DMS79 (cell line): ENCODE measurements at places on chromosomes 2 and 18.

- no peak for DNase-seq
Observed at GRCh38 chr2:68835621-68836020, 35.6 kb downstream of the BMP10 start.

GRCh38 chr2:188235364-188235763 is 56.3 kb upstream of the GULP1 start:
- DNase-seq, result no peak

- no peak for DNase-seq
Observed at GRCh38 chr2:214322662-214323061, 88.2 kb upstream of the VWC2L start.

DNA sequence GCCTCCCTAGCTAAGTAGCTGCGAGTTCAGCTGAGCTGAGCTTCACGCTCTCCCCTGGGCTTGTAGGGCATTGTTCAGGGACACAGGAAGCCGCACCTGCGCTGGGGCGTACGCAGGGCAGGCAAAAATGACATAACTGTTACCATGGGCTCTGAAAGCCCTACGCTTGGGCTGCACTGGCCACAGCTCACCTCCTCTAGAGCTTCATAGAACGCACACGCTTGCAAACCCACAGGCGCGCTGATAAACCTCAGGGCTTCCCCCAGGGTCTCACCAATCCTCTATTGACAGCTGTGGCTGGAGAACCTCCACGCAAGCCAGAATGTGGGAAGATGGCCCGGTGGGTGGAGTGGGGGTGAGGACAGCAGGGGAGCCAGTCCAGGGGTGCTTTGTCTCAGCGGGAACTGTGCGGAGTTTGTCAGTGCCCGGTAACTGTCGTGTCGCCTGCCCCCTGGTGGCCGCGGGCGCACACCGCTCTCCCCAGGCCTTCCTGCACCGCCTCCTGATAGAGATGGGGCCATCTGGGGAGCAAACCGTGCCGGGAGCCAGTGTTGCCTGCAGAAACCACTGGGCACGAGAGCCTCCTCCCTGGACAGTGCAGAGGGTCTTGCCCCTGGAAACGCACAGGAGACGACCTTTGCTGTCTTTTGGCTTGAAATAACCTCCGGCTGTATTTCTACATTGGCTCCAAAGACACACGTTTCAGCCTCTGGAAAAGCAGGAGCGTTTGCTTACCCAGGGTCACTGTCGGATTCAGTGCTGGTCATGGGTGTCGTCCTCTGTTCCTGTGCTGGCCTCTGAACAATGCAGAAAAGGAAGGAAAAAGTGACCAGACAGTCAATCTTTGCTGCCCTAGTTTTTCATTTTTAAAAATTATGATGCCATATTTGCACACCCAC is 17.0 kb upstream of the CIDEA start:
- no peak for DNase-seq

GRCh38 chr2:121860758-121861227 is 105.3 kb downstream of the TSN start:
- no peak for DNase-seq

GRCh38 chr18:46587600-46587999 is 69.4 kb downstream of the LOXHD1 start:
- no peak for DNase-seq

DNA sequence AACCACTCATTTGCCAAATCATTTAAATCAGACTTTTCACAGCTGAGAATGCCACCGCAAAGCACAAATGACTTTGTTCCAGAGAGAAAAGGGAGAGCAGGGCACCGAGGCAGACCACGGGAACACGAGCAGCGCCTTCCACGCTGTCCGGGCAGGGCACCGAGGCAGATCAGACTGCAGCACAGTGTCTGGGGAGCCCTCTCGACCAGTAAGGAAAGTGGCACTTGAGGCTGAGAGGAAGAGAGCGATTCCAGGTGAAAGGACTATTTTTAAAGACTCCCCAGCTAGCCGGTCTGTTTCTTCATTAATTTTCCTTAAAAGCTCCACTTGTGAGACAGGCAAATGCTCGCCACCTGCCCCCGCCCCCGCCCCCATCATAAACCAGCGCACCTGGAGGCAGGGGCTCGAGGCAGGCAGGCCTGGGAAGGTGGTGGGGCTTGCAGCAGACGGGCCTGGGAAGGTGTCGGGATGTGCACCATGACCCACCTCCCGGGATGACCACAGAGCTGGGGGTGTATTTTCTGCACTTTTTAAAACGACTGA is 80.9 kb upstream of the CTDP1 start:
- peak; percentile 81 for DNase-seq

DNA sequence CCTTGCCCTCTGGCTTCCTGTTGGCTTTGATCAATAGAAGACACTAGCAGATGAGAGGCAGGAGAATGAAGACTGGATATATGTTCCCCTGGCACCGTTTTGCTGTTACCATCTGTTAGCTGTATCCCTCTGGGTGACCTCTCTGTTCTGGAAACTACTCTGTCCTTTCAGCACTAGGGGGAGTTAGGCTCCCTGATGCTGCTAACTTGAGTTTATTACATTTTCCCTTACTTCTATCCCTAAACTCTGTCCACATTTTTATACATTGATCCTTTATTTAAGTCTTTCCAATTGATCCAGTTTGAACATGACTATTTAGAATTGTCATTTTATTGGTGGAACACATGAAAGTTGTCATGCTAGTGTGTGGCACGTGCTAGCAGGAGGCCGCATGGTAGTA is 1014.3 kb upstream of the CDH2 start:
- DNase-seq, result no peak

DNA sequence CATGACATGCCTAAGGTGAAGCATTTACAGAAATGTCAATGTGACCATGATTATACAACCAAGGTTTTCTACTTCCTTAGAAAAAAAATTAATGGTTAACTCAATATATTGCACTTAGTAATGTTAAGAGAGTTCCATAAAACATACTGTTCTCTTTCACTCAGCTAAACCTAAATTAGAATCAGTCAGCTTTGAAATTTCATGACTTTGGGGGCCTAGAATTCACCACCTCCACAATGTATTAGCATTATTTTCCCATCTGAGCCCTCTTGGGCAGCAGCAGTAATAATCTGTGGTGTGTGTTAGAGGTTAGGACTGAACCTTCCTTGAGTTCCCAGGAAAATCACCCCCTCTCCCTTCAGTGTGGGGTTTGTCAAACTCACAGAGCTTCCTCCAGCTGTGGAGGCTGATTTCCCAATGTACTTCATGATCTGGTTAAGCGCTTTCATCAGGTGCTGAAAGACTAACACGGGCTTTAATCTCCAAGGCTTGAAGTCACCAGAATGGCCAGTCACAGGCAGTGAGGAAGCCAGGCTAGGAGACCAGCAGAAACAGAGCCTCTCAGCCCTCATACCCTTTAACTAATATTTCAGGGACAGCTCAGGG is 7.1 kb upstream of the UPP2 start:
- DNase-seq, result no peak

GRCh38 chr18:27143580-27144287 is 41.4 kb downstream of the CHST9 start:
- no peak for DNase-seq

DNA sequence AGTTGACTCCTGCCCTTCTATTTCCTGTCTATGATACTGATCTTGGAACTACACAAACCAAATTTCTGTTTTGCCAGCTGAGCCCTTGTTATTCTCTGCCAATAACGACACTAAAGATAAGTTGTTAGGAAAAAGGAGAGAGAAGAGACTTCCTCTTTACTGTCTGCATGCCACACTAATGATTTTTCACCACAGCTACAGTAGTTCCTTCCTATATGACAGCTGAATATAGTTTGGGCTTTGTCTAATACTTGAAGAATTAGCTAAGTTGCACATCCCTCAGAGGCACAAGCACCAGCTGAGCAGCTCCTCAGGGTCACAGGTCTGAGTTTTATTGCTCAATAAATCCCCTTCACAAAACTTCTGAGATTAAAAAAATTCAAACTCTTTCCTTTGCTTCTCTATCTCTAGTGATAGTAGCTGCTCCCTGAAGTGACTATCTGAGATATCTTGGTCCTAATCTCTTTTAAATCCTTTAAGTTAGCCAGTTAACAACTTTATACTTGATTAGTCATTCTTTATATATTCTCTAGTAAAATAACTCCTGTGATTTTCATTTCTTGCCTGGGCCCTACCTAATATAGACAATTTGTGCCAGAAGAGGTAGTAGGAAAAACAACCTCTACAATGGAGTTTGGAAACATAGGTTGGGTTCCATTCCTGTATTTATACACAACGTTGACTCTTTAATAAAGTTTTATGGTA is 253.0 kb upstream of the CNTNAP5 start:
- DNase-seq, result no peak

DNA sequence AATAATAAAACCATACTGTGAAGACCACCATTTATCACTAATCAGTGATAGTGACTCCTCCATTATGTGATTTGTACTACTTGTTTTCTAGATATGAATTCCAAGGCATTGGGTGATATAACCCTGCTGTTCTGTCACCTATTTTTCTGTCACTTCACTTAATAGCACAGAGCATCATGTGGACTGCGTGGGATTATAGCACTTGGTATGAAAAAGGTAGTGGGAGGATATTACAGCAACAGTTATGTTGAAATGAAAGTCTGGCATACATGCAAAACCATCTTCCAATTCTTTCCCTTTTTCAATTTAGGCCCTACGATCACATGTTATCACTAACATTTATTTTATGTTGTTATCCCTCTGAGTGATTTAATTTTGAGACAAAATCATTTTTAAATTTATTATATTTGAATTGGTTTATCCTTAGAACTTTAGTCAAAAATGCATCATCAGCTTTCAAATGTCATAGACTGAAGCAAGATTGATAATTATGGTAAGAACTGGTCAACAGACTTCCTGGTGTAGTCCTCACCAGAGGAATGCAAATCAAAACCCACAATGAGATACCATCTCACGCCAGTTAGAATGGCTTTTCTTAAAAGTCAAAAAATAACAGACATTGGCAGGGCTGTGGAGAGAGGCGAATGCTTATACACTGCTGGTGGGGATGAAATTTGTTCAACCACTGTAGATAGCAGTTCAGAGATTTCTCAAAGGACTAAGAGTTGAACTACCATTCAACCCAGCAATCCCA is 242.6 kb downstream of the IKZF2 start:
- no peak for DNase-seq

GRCh38 chr18:13823707-13824395 is at the start of gene MC5R:
MC5R (plus strand) TSS chr18:13824149; CDS start chr18:13825766, 1,617 bp downstream.
- DNase-seq, result no peak

- no peak for DNase-seq
Observed at GRCh38 chr18:3048121-3048520, 35.2 kb upstream of the LPIN2 start.

- DNase-seq, result no peak
Observed at GRCh38 chr2:226550801-226551200, 248.8 kb downstream of the IRS1 start.

DNA sequence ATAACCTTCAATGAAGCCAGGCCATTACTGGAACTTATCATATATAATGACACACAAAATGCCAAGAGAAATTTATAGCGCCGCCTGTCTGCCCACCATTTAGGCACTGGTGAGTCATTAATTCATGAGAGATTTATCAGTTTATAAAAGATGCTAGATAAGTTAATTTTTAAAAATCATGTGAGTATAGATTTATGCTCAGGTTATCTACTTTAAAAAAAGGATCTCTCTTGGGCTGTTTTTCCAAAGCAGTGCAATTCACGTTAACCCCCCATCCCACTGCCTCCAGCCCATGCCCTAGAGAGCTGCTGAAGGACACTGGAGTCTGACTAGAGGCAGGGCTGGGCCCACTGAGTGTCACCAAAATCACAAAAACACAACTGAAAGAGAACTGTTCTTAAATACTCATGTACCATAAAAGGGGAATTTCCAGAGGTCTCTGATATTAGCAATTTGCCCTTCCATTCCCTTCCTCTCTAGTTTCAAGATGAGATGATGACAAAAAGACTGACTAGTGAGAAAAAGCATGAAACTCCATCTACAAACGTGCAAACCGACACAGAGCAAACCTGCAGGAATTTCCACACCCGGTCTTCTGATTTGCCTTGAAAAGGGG is 160.8 kb downstream of the BCL2 start:
- no peak for DNase-seq

- no peak for DNase-seq
Observed at GRCh38 chr2:19078709-19079108, 279.7 kb downstream of the OSR1 start.

- DNase-seq, result no peak
Observed at GRCh38 chr2:96505231-96505889, at the start of gene NEURL3. NEURL3 (minus strand) TSS chr2:96505357; CDS start chr2:96505286, 71 bp downstream.

GRCh38 chr18:27135504-27136207 is 49.5 kb downstream of the CHST9 start:
- no peak for DNase-seq

DNA sequence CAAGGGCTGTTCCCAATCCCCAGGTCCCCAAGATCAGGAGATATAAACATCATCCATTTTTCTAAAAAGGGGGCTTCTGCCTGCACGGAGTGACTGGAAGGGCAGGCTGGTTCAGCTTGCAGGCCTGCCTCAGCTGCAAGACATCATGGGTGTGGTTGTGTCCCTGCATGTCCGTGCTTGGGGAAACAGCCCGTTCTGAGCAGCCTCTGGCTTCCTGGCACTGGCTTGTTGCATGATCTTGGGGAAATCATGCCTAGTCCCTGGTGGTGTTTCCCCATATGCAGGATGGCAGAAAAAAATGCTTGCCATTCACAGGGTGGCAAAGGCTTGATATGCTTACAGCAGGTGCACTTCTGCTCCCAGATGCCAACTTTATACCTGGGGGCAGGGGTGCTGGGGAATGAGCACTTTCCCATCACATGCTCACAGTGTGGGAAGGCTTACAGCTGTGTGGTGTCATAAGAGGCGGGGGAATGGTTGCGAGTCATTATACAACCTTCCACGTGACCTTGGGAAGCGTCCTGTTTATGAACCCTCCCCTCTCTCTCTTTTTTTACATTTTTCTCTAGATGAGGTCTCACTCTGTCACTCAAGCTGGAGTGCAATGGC is 7.2 kb downstream of the PCARE start:
- DNase-seq, result no peak

DNA sequence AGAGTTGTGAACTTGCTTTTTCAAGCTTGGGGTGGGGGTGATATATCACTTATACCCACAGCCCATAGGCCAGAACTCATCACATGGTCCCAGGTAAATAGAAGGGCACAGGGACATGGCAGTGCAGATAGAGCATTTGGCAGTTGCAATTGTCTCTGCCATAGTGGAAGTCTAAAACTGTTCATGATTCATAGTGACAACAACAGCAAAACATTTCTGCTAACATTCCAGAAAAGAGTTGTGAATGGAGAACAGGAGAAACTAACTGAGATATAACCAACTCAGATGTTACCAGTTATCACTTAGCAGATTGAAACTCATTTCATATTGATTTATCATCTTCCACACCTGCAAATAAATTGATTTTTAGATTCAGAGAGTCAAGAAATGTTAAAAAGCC is 278.6 kb upstream of the KYNU start:
- DNase-seq, result no peak

DNA sequence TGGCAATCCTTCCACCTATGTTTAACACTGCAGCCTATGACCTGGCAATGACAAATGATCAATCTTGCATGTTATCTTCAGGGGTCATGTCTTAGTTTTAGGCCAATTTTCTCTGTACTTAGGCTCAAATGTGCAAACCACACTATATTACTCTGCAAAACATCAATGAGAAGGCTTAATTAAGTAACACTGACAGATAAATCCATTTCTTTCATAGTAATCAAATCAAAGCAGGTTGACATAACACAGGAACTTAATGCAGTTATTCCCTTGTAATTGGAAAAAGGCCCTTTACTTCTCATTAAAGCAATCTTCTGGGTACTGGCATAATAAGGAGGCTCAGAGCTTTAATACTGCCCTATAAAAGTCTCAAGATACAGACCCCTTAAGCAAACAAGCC is 114.4 kb downstream of the TCF4 start:
- no peak for DNase-seq

GRCh38 chr2:219483451-219484342 is 15.0 kb upstream of the GMPPA start:
- DNase-seq, result no peak
